Activated CD8-positive, alpha-beta memory T cell treated with anti-CD3 and anti-CD28 coated beads for 24 hours (primary cell): ENCODE measurements at places on chromosomes 4 and X.

- no peak for DNase-seq
Observed at GRCh38 chr4:26273616-26273980, 47.2 kb upstream of the RBPJ start.

DNA sequence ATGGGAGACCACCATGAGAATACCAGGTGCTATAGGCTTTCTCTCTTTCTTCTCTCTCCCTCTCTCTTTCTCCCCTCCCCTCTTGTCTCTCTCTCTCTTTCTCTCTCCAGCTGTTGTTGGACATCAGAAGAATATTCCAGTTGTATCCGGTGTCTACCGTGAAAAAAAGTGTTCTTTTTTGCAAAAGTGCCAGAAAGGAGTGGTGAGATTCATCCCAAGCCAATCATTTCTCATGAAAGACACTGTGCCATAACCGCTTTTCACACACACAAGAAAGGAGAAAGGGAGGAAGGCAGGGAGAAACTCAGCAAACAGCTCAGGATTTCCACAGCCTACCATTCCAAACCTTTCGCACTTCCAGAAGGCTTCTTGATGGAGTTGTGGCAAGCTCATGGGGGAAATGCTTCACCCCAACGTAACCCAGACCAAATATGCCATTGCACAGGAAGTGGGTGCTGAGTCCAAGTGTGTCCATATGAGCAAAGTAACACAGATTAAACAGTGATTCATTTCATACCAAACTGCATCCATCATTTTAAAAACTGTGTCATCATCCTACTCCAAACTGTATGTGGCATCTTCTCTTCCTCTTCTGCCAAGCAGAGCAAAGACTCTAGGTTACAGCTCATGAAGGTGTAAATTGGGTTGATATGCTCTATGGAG, 224.0 kb downstream of the APBB2 start:
- no peak for DNase-seq

GRCh38 chrX:19881559-19881958, 5.8 kb downstream of the SH3KBP1 start:
- no peak for DNase-seq

GRCh38 chr4:106096454-106096853, 201.2 kb downstream of the NPNT start:
- DNase-seq, result no peak

DNA sequence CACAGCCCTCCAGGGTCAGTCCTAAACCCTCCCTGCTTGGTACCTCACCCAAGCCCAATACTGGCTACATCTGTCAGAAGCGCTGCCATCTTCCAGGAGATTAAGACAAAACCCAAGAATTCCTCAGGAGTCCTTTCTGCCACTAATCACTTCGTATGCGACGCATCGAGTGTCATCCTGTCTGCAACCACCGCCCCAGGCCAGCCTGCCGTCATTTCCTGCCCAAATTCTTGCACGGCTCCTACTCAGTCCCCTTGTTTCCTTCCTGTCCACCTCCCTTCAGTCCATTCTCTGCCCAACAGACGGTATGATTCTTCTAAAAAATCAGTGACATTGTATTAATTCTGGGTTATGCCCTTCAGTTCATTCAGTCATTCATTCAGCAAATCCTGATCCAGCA, 113.6 kb downstream of the NFKB1 start:
- DNase-seq, result no peak

DNA sequence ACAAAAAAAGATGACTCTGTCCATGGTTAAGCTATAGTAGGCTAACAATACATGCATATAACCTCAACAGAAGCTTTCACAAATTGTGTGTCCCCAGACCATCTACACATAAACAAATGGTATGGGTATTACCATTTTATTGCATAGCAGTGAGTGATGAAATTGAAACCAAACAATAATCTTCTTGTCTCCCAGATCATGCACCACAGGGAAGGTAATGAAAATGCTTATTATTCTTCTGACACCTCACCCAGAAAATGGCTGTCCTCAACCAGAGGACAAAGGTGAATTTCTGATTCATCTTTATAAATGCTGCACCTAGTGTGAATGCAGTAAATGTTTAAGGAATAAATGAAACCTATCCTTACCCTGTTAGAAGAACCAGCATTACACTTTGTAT, 8.0 kb downstream of the PRSS12 start:
- DNase-seq, result no peak

- no peak for DNase-seq
Observed at GRCh38 chrX:70208479-70208878, 26.0 kb upstream of the AWAT1 start.

- DNase-seq, result no peak
Observed at GRCh38 chrX:13893826-13894225, 76.9 kb upstream of the GPM6B start.

DNA sequence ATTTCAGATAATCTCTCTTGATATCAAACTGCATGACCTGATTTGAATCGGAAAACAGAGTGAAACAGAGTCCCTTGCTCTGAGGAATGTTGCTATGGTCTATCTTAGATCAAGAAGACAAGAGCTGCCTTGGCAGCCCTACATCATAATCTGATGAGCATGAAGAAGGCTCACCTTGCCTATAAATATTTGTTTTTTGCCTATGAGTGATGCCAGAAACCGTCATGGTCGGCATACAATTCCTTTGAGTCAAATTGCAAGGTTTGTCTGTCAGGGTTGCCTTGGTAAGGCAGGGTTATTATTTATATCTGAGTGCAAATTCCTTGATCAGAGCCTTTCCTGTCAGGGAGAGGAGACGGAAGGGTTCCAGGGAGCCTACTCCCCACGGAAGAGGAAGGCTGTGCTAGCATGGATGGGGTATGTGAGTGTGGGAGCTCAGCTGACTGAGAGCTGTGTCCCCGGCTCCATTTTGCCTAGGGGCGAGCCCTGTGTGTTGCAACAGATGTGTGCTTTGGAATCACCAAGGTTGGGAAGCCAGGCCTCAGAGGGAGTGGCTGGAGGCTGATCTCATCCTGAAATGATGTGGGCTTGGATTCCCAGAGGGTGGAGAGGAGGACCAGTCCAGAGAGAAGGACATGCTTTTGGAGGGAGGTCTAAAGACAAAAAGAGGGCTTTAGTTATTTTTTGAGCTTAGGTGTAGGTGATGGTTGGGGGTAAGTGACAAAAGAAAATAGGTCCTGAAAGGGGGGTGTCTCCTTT, 43.6 kb downstream of the RTL9 start:
- DNase-seq, result no peak

- no peak for DNase-seq
Observed at GRCh38 chrX:46965125-46965758, 53.0 kb downstream of the JADE3 start.

DNA sequence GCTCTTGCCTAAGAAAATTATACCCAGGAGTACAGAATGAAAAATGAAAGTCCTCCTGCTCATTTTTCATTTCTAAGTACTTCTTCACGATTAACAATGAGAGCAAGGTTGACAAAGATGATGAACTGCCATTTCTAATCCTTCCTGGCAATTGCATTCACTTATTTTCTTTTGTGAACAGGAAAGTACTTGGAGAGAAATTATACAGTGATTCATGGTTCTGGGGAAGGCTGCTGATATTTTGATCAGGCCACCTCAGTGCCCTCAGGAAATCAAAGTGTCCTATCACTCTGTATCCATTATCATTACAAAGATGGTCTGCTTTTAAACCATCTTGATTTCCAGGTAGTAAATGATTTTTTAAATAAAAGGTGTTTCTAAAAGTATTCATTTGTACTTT, 467.5 kb downstream of the PACRGL start:
- no peak for DNase-seq

DNA sequence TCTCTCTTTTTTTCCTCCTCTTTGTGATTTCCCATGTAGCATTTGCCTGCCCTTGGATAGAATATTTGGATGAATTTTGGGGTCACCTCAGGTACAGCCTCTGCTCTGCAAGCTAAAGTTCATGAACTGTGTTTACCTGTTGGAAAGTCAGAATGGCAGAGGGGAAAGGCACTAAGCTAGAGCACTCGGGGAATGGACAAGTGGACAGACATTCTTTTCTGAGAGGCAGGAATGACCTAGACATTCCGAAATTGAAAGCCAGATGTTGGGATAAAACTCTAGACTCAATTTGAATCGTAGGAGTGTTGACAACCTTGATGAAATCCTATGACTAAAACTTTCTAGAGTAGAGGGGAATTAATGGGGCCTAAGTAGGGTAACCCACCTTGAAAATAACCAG, 56.1 kb downstream of the LUZP4 start:
- DNase-seq, result no peak

DNA sequence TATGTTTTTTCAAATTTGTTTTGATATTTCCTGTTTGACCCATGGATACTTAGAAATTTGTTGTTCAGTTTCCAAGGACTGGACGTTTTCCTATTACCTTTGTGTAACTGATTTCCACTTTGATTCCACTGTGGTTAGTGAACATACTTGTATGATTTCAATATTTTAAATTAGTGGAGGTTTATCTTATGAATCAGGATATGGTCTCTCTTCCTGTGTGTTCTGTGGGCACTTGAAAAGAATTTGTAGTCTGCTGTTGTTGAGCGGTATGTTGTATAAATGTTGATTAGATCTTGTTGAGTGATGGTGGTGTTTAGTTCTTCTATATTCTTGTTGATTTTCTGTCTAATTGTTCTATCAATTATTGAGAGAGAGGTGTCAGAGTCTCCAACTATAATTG, 21.2 kb upstream of the LAMTOR3 start:
- DNase-seq, result no peak

DNA sequence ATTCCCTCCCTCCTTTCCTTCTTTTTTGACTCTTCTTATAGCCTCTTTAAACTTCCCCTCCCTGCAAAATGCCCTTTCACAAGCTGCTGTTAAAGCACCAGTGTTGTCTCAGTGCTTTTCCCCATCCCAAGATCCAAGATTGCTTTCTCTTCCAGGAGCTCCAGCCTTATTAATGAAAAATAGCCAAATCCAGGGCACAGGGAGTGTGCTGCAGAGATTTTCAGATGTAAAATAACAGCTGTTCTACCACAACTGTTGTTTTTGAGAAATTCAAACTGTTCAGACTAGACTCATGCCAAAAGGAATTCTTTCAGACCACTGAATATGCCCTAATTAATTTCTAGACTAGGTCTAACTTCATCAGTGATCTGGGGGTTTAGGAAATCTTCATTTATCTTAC, 47.0 kb upstream of the GPC3 start:
- no peak for DNase-seq

DNA sequence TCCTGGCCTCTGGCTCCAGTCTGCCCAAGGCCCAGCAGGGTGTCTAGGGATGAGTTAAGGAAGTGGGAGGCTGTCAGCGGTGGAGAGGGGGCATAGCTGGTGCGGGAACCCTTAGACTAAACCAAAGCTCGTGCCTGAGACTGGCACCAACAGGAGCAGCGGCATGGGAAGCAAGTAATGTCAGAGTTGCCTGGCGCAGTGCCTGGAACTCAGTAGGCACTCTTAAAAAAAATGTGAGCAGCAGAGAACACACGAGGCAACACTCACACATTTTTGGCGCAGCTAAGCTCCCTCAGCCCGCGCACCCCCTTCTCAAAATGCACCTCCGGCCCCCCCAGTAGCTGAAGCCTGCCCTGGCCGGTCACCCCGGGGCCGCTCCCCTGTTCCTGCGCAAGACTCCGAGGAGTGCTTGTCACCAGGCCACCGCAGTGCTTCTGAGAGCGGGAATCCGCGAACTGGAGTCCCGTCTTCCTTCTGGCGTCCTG, 583 bp downstream of the GABRE start:
- no peak for DNase-seq

- no peak for DNase-seq
Observed at GRCh38 chr4:7781993-7782392, 157.7 kb downstream of the AFAP1 start.

DNA sequence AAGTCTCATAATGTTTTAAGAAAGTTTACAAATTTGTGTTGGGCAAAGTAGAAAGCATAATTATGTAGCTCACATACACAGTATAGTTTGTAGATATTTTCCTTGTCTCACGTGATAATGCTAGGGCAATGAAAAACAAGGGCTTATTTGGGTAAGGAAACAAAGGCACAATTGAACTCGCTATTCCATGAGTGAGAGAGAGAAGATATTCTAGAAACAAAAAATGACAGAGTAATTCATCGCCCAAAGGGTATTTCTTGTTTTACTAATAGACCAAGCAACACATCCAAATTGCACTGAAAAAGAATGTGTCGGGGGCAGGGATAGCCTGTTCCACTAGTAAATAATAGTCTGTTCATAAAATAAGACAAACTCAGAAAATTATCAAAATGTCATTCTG, 3.6 kb upstream of the ASB11 start:
- DNase-seq, result no peak

DNA sequence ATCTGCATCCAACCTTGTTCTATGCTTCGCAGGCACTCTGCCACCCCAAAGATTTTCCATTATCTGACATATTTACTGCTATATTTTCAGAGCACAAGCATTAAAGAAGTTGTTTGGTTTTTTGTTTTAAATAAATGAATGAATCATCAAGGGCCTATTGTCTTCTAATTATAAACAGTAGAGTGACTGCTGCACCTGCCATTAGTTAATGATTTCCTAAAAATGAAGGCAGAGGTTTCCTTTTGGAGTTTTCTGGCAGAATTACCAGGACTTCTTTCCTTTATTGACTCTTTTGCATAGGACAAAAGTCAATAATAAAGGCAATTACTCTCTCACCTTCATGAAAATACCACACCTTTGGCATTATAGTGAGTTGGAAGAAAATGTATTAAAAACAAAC, 238.1 kb downstream of the INPP4B start:
- DNase-seq, result no peak

- DNase-seq, result no peak
Observed at GRCh38 chr4:16659694-16660093, 238.8 kb downstream of the LDB2 start.

DNA sequence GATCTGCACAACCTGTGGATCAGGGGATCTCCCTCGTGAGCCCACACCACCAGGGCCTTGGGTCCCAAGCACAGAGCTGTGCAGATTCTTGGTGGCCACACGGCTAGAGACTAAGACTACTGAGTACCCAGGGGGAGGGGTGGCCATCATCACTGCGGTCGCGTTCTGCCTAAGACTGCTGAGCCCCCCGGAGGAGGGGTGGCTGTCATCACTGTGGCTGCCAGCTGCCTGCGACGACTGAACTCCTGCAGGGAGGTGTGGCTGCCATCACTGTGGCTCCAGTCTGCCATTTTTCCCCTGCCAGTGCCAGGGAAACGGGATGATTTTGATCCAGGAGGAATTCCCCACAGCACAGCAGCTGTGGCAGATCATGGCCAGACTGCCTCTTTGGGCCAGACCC, 141.7 kb upstream of the SPANXB1 start:
- DNase-seq, result no peak

- no peak for DNase-seq
Observed at GRCh38 chr4:39889226-39889625, 88.5 kb downstream of the PDS5A start.

DNA sequence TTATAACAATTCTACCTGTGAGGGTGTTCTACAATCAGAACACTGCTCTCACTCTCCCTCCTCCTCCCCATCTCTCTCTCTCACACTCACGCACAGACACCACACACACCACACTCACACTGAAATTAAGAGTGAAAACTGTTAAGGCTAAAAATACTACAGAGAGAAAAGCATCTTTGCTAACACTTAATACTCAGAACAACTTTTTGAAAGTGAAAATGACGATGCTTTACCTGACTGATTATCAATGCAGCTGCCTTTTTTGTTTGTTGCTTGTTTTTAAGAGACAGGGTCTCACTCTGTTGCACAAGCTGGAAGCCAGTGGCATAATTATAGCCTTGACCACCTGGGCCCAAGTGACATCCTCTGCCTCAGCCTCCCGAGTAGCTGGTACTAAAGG, 222.4 kb downstream of the APBB2 start:
- DNase-seq, result no peak
